Femur (tissue), 1 donor: ENCODE measurements at places on chromosomes 12 and 14.

DNA sequence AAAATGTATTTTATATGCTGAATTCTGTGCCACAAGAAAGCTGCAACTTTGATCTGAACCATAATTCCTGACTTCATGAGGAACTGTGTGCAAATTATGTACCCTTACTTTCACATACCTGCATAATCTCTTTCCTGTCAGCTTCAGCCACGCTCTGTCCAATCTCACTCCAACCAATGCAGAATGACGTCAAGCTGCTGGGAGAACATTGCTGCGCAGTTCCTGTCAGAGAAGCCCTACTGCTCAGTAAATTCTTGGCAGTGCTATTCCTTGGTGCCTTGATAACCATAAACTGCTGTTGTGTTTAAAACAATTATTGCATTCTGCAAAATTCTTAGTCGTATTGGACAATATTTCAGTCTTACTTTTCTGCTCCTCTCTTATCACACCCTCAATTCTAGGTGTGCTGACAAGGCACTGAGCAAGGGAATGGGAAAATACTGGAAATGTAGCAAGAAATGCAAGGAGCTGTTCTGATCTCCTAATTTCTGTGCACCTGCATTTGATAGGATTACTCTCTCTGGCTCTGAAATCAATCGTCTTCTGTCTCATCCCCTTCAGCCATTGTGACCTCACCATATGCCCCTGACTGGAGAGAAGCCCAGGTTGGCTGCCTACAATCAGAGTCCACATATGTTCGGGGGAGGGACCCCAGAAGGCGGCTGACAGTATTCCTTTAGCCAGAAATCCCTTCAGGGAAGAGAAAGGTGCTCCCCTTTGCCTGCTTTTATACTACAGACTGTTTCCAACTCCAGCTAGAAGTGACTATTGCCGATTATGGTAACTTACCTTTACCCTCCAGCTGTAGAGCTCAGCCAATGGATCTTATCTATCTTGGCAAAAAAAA, 274.9 kb upstream of the NOVA1 start:
- DNase-seq = no peak

GRCh38 chr12:30519535-30519934, 176.1 kb downstream of the IPO8 start:
- no peak for DNase-seq

GRCh38 chr12:123264642-123265041, 7.0 kb downstream of the CDK2AP1 start:
- no peak for DNase-seq

- DNase-seq = no peak
Measured at GRCh38 chr14:72907886-72908285, 14.0 kb upstream of the DPF3 start.

DNA sequence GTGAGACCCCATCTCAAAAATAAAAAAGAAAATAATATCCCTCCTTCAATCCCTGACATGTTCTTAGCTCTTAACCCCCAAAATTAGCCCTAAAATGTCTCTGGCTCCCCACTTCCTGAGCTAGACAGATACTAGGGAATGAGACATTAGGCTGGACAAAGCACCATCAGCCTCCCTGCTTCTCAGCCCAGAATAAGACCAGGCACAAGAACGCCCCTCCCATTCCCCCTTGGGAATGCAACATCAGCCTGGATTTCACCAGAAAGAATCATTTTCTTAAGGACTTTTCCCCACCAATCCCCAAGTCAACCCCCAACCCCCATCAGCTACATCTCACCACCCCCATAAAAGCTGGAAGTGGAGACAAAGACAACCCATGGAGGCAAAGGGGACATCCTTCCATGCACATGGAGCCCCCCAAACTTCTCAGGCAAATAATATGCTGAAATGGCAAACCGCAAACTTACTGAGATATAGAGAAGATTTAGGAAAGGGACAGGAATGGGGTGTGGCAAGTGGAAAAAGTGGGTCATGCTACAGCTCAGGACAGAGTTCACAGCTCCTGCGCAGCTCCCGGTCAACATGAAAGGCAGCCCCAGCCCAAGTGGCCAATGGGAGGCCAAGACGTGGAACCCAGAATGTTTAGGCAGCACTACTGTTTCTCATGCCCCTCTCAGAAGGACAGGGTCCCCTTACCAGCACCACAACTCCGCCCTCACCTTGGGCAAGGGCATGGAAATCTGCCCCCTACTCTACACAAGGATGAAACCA, 2.7 kb downstream of the CHD4 start:
- DNase-seq = no peak

GRCh38 chr14:84468153-84468552, 1061.8 kb upstream of the FLRT2 start:
- no peak for DNase-seq

DNA sequence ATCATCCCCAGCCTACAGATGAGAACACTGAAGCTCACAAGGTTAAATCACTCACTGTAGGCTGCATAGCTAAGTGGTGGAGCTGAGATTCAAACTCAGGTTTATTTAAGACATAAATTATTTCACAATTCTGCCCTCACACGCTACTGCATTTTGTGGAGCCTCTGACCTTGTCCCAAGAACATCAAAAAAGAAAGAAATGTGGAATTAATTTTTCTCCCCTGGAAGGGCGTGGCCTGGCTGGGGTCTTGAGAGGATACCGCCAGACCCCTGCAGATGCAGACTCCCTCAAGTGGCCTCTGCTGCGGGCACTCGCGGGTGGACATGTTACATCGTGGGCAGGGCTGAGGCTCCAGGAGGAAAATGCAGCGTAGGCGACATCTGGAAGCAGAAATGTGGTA, 40.6 kb downstream of the LTBP2 start:
- no peak for DNase-seq

DNA sequence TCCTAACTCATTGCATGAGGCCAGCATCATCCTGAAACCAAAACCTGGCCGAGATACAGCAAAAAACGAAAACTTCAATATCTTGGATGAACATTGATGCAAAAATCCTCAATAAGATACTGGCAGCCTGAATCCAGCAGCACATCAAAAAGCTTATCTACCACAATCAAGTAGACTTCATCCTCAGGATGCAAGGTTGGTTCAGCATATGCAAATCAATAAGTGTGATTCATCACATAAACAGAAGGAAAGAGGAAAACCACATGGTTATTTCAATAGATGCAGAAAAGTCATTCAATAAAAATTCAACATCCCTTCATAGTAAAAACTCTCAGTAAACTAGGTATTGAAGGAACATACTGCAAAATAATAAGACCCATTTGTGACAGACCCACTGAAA, 56.5 kb upstream of the PPFIA2 start:
- DNase-seq = no peak

DNA sequence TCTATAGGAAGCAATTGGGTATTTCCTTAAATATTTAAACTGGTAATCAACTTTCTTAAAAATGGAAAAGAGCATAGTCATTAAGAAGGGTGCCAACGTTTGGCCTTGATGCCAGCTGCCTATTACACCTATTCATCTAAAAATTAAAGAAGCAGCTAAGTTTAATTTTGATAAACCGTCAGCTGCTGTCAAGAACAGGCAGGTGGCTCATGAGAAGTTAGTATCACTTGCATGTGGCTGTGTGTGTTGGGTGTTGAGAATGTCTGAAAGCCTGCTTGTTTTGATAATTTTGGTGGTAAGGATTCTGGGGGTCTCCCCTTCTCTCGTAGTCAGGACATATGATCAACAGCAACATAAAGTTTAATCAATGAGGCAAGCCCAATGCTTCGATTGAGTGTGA, 6.5 kb downstream of the GLRX5 start:
- no peak for DNase-seq

DNA sequence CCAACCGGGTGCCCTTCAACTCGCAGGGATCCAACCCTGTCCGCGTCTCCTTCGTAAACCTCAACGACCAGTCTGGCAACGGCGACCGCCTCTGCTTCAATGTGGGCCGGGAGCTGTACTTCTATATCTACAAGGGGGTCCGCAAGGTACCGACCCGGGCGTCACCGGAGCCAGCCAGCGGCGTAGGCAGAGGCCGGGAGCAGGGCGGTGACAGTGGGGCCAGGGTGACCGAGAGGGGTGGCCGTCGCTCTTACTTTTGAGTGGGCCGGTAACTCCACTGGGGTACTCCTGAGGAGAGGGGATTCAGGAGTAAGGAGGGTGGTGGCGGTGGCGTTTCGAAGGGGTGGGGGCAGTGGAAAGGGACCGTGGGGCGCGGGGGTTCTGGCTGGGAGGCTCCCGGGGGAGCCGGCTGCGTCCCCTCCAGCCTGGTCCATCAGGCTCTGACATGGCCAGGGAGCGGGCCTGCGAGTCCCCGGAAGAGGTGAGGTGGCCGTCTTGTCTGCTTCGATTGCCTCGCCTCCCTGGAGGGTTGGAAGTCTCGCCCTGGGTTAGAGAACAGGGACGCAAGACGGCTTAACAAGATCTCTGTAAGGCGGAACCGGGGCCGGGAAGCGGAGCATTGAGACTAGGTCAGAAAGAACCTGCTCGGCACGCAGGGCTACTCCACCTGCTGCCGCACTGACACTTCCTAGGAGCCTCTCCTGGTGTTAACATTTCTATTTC, 491 bp downstream of the WDR20 start:
- DNase-seq = peak; percentile 37

DNA sequence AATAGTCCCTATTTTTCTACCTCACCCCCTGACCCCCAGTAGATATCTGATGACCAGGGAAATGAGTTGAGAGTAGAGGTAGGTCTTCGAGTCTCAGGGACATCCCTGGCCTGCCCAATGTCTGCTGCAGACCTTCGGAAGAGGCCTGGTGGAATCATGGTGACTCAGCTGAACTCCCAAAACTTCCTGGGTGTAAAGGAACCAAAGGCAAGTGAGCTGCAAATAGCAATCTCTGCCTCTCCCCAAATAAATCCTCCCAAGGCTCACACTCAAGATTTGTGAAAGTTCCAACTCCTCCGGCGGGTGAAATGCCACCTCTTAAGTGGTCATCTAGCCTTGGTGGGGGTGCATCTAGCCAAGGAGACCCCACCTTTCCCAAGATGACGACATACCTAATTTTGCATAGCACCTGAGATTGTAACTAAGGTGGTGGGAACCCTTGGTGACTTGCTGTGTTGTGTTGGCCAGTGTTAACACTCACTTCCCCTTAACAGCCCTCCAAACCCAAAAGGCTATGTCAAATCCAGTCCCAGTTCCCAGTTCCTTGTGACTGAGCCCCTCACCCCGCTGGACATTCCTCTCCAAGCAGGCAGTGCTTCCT, 6.3 kb downstream of the ZFP36L1 start:
- DNase-seq = no peak

- no peak for DNase-seq
Measured at GRCh38 chr12:120710805-120711296, 593 bp downstream of the UNC119B start.

DNA sequence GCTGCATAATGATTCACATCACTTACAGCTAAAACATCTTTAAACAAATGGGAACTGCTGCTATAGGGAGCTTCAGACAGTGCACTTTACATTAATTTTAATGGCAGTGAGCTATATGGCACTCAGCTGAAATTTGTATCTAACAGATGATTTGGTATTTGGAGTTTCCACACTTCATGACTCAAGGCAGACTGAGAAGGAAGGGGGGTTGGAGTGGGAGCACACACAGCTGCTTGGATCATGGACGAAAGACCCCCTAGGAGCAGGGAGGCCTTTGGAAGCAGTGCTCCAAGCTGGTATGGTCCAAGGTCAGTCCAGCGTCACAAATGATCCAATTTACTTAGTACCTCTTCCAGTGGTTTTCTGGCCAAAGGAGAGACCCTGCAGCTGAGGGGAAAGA, 389.7 kb downstream of the FUT8 start:
- no peak for DNase-seq

GRCh38 chr12:66409195-66409871, 107.0 kb downstream of the HELB start:
- peak; percentile 58 for DNase-seq

DNA sequence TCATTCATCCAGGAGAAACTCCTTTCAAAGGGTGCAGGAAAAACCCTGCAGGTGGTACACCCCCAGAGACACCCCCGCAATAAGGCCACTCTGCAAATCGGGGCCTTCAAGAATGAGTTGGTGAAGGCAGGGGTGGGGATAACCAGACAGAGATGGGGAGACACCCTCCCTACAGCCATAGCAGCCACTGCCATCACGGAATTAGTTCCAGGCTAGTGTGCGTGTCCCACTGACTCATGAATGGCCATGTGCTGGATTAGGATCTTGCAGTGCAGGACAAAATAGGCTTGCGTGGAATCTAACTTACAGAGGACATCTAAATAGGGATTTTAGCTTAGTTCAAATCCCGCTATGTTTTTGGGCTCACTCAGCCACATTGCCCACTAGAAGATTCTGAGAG, 37.8 kb downstream of the SPRING1 start:
- no peak for DNase-seq

- no peak for DNase-seq
Measured at GRCh38 chr12:96189781-96190180, 4.4 kb upstream of the ELK3 start.

- DNase-seq = no peak
Measured at GRCh38 chr14:68409387-68409786, 383.5 kb downstream of the ZFP36L1 start.

GRCh38 chr14:96917442-96917963, 120.3 kb downstream of the VRK1 start:
- DNase-seq = peak; percentile 30

- no peak for DNase-seq
Measured at GRCh38 chr12:69888901-69889300, 63.9 kb downstream of the MYRFL start.

DNA sequence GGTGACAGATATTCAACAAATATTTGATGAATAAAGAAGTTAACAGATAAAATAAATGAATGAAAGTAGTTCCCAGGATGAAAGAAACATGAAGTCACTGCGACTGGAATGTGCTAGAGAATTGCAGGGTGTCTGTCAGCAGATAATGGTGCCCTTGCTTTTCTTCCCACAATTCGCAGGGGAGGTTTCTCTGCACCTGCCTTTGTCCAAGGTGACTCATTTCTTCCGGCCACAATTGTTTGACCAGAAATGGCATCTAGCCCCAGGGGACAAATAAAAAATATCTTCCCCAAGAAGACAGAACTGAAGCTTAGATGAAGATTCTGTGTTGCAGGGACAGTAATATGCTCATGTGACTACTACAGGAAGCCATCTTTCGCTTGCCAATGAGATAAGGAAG, 316.1 kb upstream of the TBX3 start:
- no peak for DNase-seq

- no peak for DNase-seq
Measured at GRCh38 chr14:87325741-87326140, 667.2 kb downstream of the GALC start.

DNA sequence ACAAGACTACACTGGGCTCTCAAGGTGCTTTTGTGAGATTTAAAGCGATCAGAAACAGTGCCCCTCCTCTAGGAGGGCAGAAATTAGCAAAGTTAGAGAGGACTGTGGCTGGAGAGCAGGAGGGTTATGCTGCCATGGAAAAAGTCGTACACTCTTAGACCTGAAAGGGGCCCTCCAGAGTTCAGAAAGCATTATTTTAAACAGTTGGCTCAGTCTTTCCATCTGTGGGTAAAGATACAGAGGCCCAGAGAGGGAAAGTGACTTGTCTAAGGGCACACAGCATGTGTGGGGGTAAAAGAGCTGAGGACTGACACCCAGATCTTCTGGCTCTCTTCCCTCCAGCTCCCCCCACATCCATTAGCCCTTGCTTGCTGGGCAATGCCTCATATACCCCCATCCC, 47.1 kb downstream of the FOXN4 start:
- no peak for DNase-seq
